ENCODE measurements at places on chromosomes 5 and 9.

- DNase-seq, result no peak
Observed at GRCh38 chr5:137206030-137206715, 293.0 kb downstream of the SPOCK1 start.

DNA sequence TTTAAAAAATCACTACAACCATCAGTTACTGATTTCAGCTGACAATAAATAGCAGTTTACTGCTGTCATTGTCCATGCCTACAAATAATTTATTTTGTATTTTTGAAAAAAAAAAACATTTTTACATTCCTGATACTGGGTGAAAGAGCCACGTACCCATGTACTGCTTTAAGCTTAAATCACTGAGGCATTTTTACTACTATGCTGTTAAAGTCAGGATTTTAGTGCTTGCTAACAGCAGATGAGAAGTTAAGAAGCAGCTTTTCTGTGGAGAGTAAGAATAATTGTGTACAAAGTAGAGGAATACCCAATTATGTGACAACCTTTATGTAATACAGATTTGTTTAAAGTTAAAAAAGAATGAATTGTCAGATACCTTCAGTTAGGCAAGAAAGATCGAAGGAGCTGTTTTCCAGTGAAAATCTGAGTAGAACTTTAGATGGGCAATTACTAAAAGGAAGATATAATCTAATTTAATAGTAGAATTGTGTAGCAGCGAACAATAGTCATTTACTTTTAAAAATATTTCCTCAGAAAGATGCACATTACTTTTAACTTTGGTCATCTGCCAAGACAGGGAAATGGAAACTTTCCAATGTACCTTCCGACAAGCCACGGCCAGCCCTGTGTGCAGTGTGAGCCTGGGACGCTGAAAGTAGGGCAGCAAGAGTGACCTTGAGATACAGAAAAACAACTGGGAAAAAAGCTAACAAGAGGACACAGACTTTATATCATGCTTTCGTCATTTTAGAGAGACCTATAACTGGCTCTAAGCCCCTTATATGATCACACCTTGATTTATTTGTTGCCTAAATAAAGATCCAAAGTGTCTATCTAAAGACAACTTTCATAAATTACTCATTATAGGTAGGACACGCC is 39.9 kb downstream of the RHOBTB3 start:
- DNase-seq, result no peak

GRCh38 chr5:151427258-151427657 is 20.1 kb upstream of the SLC36A1 start:
- no peak for DNase-seq

DNA sequence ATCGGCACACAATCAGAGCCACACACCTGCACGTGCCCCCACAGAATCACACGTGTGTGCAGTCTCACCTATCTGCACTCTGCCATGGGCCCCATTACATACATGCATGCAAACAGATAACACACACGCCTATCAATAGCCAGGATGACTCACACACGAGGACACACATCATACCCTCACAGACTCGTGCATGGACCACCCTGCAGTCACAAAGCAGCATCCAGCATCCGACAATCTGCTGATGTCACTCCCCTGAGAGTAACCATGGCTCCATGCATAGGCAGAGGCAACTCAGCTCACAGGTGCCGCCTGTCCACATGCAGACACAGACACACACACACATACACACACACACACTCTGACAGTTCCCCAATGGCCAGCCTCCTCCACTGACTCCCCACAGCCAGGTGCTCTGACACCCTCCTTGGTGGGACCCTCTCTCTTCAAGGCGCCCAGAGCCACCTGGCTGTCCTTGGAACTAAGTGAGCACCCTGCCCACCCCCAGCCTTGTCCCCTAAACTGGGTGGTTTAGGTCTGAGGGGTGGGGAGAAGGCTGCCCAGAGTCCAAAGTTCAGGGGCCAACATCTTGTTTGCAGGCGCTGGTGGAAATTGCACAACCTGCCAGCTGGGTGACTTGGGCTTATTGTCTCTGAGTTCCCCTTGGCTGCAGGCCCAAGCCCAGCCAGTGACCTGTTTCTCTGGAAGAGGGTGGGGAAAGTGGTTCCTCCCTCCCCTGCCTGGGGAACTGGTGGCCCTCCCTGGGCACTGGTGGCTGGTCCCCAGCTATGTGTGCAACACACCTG is 34.6 kb upstream of the NEK6 start:
- no peak for DNase-seq

DNA sequence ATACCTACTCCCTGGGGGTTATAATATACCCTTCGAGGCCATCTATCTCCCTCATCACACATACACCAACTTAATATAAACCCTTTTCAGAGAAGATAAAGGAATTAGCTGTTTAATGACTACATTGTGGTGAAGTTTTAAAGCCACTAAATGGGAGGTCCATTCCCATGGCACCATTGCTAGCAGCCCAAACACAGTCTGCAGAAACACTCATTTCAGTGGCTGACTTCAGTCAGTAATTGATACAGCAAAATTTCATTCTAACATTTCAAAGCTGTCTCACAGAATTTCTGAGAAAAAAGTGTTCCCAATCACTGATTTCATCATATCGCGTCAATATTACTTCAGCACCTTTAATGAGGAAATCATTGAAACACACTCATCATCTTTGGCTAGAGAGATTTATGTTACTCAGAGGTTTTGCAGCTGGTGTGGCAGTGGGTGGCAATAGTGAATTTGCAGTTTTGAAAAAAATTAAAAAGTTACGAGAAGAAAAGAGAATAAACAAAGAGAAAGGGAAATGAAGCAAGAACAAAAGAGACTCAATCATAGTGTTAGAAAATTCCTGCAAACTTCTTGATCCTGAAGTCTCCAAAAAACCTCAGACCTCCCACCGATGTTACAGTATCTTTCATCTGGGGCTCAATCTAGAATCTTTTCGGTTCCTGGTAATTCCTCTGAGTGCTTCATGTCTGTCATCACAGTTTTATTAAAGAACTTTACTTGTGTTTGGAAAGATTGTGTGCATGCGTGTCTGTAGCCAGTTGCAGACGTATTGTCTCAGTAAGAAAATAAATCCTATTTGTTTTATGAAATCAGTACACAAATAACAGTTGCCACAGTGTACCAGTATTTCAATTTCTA is 105.0 kb downstream of the ERCC6L2 start:
- no peak for DNase-seq

- no peak for DNase-seq
Observed at GRCh38 chr5:139137697-139138096, 60.5 kb downstream of the SIL1 start.

- no peak for DNase-seq
Observed at GRCh38 chr5:76927961-76928360, 24.9 kb upstream of the CRHBP start.

Measured in stimulated activated CD8-positive, alpha-beta memory T cell treated with anti-CD3 and anti-CD28 coated beads, Interleukin-2, amount 100 ng/mL, for 1 hour (primary cell).